ENCODE measurements at places on chromosomes 16 and 17.

DNA sequence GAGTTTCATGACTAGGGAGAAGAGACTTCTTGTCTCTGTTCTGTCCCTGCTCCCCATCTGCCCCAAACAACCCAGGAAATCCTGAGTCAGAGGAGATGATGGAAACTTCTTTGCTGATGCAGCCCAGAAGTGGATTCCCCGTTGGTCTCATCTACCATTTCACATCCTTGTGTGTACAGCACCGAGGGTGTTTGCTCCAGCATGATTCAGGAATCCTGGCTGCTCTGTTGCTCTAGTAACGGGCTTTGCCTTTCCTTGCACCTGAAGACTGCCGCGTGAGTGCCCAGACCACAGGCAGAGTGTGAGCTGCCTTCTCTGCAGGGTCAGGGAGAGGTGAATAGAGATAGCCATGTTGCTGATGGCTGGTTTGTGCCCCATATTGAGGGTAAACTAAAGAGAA lies 408.4 kb downstream of the CPPED1 start:
- DNase-seq, result no peak

GRCh38 chr17:63549289-63549945 lies 860 bp upstream of the DCAF7 start:
- no peak for DNase-seq

- DNase-seq, result no peak
Measured at GRCh38 chr16:84581158-84581557, 36.7 kb downstream of the COTL1 start.

DNA sequence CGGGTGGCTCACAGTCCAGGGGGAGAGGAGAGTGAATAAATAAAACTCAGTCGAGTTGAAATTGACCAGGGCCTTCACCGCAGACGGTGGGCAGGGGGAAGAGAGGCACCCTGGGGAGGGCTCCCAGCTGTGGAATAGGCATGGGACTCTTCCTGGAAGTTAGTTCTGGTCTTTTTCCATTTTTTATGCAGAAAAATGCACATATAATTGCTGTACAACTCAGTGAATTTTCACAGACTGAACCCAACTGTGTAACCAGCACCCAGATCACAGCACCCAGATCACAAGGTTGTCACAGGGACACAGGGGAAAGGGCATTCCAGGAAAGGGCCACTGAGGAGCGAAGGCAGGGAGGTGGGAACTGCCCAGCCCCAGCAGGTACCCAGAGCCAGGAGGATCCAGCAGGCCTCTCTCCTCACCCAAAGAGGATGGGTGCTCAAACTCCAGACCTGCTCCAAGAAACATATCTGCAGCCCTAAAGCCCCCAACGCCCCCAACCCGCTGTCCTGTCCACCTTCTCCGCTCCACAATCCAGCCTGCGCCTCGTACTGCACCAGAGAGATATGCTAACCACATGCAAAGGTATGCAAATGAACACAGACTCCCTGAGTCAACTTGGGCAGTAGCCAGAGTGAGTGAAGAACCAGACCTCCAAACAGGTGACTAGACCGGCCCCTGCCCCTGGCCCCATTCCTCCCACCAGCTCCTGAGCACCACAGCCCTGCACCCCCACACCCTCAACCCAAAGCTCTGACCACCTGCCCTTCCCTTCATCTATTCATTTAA lies 29.1 kb upstream of the EIF1 start:
- no peak for DNase-seq

DNA sequence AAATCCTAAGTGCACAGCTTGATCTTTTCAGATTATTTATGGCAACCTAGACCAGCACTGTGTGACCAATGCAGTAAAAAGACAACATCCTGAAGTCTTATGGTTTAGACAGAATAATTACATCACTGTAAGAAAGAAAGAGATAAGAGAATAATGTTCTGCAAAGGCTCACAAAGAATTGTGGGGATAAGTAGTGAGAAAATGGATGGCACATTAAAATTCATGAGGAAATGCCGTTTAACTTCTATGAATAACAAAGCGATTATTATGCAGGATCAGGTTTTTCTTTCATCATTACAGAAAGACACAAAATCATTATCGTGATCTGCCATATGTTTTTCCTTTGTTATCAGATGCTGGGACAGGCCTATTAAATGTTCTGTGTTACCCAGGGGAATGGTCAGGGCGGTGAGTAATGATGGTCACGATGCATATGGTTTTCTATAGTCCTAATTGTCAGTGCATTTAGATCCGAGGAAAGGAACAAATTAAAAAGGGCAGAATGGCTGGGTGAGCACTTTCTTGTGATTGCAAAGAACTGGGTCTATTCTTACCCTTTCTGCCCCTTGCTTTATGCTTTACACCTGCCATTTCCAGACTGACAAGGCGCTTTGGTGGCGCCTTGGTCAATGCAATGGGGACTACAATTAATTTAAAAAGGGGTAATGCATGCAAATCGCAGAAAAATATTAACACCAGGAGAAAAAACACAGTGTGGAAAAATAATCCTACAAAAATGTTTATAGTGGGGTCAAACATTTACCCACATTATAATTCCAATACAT lies 18.1 kb upstream of the DHX40 start:
- DNase-seq, result no peak

DNA sequence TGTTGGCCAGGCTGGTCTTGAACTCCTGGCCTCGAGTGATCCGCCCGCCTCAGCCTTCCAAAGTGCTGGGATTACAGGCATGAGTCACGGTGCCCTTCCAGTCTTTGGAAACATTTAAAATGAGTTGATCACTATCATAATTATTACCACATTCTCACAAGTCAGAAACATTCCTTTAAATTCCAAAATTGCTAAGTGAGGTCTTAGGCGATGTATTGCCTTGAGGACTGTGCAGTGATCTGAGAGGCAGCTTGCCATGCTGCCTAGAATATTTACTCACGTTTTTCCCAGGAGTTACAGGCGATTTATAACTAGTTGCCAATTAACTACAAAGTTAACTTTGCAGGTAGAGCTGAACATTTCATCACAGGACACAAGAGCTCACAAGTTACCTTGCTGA lies 5.7 kb upstream of the ATXN1L start:
- DNase-seq, result no peak

DNA sequence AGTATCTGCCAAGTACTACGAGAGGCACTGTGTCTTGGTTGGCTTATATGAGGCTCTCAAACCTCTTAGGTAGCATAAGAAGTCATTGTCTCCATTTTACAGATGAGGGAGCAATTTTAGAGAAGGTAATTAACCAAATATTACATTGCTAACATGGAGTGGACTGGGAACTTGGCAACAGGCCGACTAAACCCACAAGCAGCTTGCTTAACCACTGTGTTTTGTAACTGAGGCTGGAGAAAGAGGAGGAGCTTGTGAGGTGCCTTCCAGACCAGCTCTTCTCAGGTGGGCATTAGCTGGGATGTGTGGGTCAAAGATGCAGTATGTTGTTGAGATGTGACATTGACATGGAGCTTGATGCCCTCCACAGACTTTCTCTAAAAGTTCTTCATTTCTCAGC lies 835.6 kb upstream of the RBFOX1 start:
- DNase-seq, result no peak

- no peak for DNase-seq
Measured at GRCh38 chr16:54125751-54126655, 160.6 kb downstream of the IRX3 start.

DNA sequence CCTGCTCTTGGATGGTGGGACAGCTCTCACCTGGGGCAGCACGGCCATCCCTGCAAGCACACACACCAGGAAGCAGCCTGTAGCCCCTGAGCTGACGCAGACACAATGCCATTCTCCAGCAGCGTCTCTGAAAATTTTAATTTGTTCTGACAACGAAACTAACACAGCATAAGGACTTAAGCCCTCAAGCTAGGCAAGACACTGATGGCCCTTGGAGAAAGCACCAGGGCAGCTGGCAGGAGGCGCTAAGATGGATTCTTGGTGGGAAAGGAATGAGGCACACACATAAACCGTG lies 2.7 kb upstream of the LIMD2 start:
- no peak for DNase-seq

DNA sequence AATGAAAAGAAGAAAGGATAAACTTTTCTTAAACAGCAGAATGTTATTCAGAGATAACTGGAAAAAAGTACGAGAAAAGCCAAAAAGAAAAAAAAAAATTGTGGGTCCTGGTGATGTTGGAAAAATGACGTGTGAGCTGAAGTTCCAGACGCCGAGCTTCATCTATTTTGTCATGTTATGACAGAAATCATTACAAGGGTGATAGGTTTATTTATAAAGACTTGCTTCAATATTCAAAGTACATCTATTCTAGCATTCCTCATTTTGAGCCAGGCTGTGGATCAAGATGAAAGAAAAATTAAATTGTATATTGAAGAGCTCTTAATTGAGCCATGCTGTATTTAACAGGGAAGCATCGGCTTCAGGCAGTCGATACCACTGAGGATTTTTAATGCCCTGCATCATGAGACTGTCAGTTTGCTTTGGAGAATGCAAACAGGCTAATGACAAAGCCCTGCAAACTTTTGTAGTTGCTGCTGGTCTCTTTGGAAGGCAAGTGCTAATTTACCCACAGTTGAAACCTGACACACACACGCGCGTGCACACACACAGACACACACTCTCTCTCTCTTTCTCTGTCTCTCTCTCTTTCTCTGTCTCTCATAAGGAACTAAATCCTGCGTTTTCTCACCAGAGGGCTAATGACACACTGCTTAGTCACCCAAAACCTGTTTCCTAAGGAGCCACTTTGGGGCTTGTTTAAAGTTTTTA lies 110.7 kb downstream of the WWOX start:
- DNase-seq, result peak; percentile 74

DNA sequence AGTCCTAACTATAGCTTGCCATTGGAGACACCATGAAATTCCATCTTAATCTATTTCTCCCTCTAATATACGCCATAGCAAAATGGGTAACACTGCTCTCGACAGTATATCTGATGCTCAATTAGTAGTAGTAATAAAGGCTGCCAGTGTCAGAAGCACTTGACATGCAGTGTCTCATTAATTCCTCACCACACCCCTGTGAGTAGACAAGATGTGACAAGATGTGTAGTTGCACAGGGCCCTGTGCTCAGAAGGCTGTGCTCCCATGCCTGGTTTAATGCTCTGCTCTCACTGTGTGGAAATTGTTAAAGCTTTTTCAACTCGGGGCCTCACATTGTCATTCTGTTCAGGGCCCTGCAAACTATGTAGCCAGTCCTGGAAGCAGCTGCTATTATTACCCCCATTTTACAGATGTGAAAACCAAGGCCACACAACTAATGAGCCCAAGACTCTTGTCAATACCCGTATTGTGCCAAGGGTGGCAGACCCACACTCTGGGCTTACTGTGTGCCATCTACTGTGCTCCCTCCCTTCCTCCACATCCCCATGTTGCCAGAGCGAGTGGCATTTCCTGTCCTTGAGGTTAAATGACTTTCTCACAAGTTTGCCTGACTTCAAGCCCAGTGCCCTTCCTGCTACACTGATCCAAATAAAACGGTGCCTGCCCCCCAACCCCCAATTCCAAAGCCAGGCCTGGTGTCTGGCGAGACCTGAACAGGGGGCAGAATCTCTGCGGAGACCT lies 287.3 kb upstream of the CCL2 start:
- no peak for DNase-seq

DNA sequence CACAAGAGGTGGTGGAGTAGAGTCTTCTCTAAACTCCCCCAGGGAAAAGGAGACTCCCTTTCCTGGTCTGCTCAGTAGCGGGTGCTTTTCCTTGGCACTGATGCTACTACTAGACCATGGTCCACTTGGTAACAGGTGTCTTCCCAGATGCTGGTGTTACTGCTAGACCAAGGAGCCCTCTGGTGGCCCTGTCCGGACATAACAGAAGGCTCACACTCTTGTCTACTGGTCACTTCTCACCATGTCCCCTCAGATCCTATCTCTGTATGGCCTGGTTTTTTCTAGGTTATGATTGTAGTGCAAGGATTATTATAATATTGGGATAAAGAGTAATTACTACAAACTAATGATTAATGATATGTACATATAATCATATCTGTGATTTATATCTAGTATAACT lies 49.7 kb upstream of the ARL4D start:
- no peak for DNase-seq

- no peak for DNase-seq
Measured at GRCh38 chr17:34765291-34765690, 185.9 kb downstream of the TMEM132E start.

DNA sequence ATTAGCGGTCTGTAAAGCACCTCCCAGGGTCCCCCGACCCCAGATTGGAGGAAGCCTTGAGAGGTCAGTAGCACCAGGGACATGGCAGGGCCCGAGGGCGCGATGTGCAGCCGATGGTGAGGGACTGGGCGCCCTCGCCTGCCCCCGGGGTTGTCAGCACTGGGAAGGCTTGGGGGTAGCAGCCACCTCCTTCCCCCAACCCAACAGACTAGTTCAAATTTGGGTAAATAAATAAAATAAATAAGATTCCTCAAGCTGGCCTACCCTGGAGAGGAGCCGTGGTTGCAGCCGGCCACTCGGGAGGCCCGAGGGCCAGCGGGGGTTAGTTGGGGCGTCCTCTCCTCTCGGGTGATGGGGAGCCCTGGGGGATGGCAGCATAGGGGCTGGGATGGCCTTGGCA lies 1.5 kb downstream of the C16orf92 start:
- no peak for DNase-seq

DNA sequence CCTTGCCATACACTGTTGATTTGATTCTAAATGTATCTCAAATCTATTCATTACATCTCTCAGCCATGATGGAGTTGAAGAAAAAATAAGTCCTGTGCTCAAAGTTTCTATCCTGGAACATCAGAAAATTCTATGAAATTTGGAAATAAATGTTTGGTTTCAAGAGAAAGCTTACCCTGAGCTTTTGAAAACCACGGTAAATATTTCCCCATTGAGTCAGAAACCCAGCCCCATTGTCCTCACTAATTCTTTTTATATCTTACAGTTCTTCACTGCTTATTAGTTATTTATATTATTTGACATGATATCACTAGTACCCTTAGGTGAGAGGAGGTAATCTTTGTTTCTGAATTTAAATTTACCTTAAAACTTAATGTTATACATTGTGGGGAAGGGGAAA lies 128.5 kb downstream of the MRTFB start:
- DNase-seq, result no peak

GRCh38 chr16:7324321-7324720 lies 8.3 kb upstream of the RBFOX1 start:
- no peak for DNase-seq

All from epithelial cell of prostate (primary cell).